ENCODE measurements at places on chromosomes 2 and 18.
A peak's percentile ranks its signal among the peaks of the same experiment; 100 is the strongest.

DNA sequence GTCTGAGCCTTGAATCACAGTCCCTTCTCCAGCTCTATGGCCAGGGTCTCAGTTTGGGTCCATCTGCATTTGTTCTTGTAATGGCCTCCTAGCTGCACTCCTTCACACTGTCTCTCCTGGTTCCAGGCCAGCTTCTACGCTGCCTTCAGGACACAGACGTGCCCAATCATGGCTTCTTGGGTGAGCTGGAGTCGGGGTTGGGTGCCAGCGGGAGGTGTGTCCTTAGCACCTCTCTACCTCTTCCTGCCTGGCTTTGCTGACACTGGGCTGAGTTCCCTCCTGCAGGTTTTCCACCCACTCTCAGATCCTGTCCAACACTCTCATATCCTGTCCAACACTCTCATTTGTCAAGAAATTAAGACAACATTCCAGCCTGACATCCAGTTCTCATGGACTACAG is 9.6 kb downstream of the TRPM8 start:
- no peak for DNase-seq

GRCh38 chr2:119425620-119426395 is 5.8 kb upstream of the TMEM37 start:
- no peak for DNase-seq

GRCh38 chr2:56715683-56716082 is 531.9 kb downstream of the CCDC85A start:
- no peak for DNase-seq

- DNase-seq, result no peak
Measured at GRCh38 chr2:182824056-182824766, 42.2 kb downstream of the FRZB start.

GRCh38 chr2:73836141-73836943 is 7.6 kb downstream of the STAMBP start:
- no peak for DNase-seq

- no peak for DNase-seq
Measured at GRCh38 chr2:102826904-102827303, 65.1 kb downstream of the TMEM182 start.

- no peak for DNase-seq
Measured at GRCh38 chr2:105425936-105426625, 27.2 kb upstream of the FHL2 start.

DNA sequence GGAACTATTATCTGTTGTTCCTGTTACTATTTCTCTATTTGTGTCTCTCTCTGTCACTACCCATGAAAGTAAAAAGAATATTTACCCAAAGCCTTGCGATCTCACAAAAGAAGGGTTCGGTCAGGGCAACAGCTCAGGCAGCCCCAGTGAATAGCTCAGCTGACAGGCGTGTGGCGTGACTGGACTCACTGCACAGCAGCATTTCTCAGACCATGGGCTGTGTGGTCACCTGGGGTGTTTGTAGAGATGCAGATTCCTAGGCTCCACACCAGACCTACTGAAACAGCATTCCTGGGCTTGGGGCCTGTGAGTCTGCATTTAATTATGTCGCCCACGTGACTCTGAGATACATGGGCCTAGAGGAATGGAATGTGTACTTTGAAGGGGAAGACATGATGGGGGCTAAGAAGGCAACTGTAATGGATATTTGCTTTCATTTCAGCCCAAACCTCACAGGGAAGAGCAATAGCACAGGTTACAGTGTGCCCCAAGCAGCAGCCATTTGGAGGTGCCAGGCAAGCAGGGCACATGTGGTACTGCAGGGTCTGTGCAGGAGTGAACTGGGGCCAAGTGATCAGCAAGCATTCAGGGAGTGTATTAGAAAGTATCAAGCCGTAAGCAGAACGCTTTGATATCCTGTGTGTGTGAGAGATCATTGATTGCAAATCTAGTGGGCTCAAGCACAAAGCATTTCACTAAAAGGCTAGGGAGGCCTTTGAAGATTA is 90.4 kb upstream of the RBMS1 start:
- DNase-seq, result no peak

GRCh38 chr2:29687121-29687520 is 234.3 kb downstream of the ALK start:
- no peak for DNase-seq

DNA sequence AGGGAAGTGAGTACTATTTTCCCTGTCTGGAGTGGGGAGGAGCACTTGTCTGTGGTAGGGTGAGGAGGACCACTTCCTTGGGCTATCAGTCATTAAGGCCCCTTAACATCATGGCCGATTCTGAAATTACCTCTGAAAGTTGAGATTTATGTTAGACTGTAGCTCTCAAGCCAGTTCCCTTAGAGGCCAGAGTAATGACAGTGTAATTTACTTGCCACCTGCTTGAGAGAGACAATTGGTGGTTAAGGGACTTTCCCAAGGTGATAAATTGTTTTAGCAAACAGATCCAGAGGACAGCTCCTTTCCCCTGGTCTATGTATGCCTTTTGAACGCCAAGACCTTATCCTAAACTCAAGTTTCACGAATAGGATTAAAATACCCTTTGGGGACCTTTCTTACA is 56.1 kb downstream of the NEDD4L start:
- no peak for DNase-seq

DNA sequence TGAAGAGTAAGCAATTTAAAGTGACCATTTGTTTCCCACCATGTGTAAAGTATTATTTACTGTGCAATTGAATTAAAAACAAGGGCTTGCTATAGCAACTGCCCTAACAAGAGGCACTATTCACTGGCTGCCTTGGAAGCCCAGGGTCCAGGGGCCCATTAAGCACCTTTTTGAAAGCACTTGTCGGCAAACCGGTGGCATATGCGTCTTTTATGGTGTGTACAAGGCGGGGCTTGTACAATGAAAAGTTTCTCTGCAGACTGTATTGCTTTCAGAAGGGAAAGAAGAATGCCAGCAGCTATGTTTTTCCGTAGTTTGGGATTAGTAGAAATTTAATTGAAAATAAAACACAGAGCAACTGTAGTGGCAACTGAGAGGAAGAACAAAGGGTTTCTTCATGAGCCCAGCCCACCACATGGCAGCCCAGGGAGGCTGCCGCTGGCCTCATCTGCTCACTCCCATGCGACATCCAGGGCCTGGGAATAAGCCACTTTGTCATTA is 279.5 kb upstream of the PARD3B start:
- no peak for DNase-seq

DNA sequence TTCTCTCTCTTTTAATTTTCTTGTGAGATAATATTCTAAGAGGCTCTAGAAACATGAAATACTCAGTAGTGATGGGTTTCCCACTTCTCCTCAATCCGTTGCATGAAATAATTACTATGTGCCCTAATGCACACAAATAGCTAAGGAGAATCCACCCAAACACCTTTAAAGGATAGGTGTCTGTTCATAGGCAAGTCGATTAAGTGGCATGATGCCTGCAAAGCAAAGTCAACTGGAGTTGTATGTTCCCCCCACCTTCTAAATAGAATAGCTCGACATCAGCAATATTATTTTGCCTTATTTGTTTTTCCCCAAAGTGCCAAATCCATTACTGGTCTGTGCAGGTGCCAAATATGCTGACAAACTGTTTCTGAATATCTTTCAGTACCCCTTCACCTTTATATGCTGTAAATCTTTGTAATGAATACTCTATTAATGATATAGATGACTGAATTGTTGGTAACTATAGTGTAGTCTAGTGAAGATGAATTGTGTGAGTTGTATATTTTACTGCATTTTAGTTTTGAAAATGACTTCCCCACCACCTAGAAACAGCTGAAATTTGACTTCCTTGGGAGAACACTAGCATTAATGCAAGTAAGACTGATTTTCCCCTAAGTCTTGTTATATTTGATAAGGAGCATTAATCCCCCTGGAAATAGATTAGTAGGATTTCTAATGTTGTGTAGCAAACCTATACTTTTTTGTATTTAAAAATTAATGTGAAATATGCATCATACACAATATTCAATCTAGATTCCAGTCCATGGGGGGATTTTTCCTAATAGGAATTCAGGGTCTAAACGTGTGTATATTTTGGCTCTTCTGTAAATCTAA is 9.0 kb downstream of the TBR1 start:
- no peak for DNase-seq

DNA sequence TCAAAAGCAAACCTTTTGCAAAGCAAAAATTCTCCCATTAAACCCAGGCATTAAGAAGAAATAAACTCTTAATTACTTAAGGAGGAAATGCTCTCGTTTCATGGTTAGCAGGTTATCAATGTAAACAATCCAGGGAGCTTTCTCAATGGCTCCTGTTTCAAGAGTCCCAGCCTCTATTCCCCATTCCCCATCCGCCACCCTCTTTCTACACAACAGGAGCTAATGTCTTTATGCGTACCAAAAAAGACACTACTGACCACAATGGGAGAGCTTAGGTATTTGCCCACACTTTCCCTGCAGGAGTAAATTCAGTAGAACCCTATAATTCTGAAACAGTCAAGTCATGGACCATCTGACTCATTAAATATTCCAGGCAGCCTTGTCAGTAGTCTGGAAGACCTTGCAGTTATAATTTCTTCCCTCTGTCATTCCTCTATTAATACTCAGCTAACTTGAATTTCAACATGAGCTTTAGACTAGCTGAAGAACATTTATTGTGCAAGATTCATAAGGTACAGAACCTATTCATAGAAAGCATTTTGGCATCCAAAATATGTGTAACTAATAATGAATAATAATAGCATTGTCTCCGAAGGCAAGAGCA is 48.6 kb downstream of the SLC8A1 start:
- peak; percentile 76 for DNase-seq

GRCh38 chr18:10661317-10661716 is 135.5 kb downstream of the NAPG start:
- no peak for DNase-seq

DNA sequence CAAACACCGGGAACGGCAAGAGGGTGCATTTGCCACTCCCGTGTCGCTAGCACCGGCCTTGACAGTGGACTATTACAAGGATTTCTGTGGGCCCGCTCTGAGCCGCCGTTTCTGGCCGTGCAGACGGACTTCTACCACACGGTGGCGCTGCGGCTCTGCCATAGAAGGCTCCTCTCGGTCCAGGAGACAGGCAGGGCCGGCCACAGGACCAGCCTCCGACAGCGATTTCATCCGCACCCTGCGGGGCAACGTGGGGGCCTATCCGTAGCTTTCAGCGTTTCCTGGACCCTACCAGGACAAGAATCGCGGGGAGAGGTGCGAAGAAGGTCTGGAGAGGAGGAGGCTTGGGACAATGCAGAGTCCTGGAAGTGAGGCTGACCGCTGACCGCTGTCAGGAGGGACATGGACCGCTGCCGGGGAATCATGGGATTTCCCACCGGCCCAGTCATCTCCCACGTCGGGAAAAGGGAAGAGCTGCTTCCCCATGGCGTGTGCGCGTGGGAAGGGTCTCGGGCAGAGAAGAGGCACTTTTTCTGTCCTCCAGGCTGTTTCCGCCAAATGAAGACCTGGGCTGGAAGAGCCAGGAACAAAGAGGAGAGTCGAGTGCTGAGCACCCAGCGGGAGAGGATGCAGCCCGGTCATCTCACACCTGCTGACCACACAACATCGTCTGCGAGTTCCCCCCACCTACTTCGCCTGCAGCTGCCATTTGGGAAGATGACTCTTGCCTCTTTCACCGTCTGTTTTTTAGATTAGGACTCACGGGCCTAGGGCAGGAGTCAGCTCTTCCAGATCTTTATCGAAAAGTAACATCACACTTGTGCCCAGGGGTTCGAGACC is 35.5 kb upstream of the HAAO start:
- no peak for DNase-seq

DNA sequence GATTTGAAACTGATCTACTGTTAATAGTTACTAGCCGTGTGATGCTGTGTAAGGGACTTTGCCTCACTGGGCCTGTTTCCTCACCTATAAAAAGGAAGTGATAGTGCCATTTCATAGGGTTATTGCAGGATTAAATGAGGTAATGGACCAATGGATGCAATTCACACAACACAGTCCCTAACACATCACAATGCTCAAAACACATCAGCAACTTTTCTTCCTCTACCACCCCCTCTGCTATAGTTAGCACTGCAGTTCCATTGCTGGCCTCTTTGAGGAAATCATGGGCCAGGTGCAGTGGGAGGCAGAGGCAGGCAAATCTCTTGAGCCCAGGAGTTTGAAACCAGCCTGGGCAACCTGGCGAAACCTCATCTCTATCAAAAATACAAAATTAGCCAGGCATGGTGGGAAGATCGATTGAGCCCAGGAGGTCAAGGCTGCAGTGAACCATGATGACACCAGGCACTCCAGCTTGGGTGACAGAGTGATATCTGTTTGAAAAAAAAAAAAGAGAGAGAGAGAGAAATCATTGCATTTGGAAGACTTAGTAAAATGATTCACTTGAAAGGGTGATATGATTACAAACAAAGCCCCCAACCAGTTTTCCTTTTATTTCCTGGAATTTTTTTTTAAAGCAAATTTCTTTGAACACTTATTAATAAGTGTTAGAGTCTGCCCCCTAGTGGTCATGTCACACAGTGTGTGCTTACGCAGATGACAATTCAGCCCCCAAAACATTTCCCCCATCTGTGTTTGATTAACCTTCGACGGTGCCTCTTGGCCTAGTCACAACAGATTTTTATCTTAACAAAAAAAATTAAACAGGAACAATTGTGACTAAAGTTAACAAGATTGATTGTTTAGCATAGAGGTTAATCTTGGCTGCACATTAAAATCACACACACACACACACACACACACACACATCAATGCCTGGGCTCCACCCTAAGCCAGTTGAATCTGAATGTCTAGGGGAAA is 88.6 kb upstream of the BCL11A start:
- DNase-seq, result no peak

DNA sequence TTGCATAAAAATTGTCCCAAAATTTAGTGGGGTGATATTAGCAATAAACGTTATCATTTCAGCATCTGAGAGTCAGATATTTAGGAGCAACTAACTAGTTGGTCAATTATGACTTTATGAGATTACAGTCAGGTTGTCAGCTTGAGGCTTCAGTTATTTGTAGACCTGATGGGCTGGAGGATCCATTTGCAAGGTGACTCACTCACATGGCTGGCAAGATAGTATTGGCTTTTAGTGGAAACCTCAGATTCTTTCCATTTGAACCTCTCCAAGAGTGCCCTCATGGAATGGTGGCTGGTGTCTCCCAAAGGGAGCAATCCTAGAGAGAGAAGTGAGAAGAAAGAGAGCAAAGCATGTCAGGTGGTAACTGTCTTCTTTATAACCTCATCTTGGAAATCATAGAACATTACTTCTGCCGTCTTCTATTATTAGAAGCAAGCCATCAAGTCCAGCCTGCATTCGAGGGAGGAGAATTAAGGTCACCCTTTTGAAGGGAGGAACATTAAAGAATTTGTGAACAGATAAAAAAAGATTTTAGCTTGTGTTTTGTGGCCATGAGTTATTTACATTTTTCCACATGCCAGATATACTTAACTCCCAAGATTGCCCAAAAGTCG is 92.5 kb downstream of the HAUS1 start:
- DNase-seq, result no peak

All from BJ (cell line).